Thoracic aorta endothelial cell (primary cell): ENCODE measurements at places on chromosomes 3 and 15. TPM values are rescaled to one million over a fixed set of nuclear protein-coding genes. Genes with fewer than 3 reads are reported as not detected.

Gene LRRC34
- total RNA-seq, result 7.2 and 7.3 TPM in 2 replicates

Gene CCDC39
- total RNA-seq, result 0.14 TPM in 1 of 2 replicates, not detected in the other

Gene TMCO5A
- total RNA-seq, result not detected in 2 replicates

Gene MME
- total RNA-seq, result 16.6 and 25.8 TPM in 2 replicates

Gene SNX33
- 8.2 and 11.2 TPM in 2 replicates for total RNA-seq

Gene TLR9
- under 0.01 TPM in 1 of 2 replicates, not detected in the other for total RNA-seq

Gene PCSK6
- 0.07 TPM in 1 of 2 replicates, not detected in the other for total RNA-seq

Gene MUC4
- total RNA-seq, result not detected in 2 replicates

Gene SI
- total RNA-seq, result not detected in 2 replicates

Gene CACNA1D
- total RNA-seq, result under 0.01 TPM in 1 of 2 replicates, not detected in the other

Gene SPSB4
- total RNA-seq, result under 0.01 TPM in 1 of 2 replicates, not detected in the other

Gene ABI3BP
- total RNA-seq, result 36.0 and 40.6 TPM in 2 replicates

Gene TTLL13
- not detected in 2 replicates for total RNA-seq

Gene IRAK2
- total RNA-seq, result 22.1 and 24.8 TPM in 2 replicates

Gene ITIH1
- total RNA-seq, result not detected in 2 replicates

Gene MNS1
- 1.4 and 1.6 TPM in 2 replicates for total RNA-seq

Gene TMEM212
- total RNA-seq, result not detected in 2 replicates

Gene EPHB3
- 0.07 TPM in 1 of 2 replicates, not detected in the other for total RNA-seq

Gene CIB2
- total RNA-seq, result 1.4 and 1.9 TPM in 2 replicates

Gene ATP6V1A
- 121 and 128 TPM in 2 replicates for total RNA-seq

Gene LSAMP
- total RNA-seq, result under 0.01 and 0.07 TPM in 2 replicates

Gene SERINC4
- not detected in 2 replicates for total RNA-seq

Gene SLC38A3
- total RNA-seq, result 0.13 and 0.36 TPM in 2 replicates

Gene TMEM87A
- 54.5 and 63.8 TPM in 2 replicates for total RNA-seq

Gene GATM
- 0.66 and 1.3 TPM in 2 replicates for total RNA-seq

Gene CD96
- not detected in 2 replicates for total RNA-seq

Gene C3orf62
- total RNA-seq, result 1.4 and 2.1 TPM in 2 replicates

Gene RTP3
- not detected in 2 replicates for total RNA-seq

Gene PATL2
- 0.13 and 0.22 TPM in 2 replicates for total RNA-seq

Gene NANOGP8
- total RNA-seq, result 0.14 TPM in 1 of 2 replicates, not detected in the other

Gene LRRC3B
- not detected in 2 replicates for total RNA-seq

Gene PRR20G
- total RNA-seq, result not detected in 2 replicates

Gene FOXL2
- 0.13 and 0.14 TPM in 2 replicates for total RNA-seq

Gene ARGFX
- total RNA-seq, result not detected in 2 replicates

Gene CFAP20DC
- 4.3 TPM in 2 replicates for total RNA-seq

Gene GOLGB1
- 61.4 and 64.9 TPM in 2 replicates for total RNA-seq

Gene SHC4
- total RNA-seq, result 0.53 and 0.65 TPM in 2 replicates

Gene WDR53
- total RNA-seq, result 7.3 and 8.9 TPM in 2 replicates
